ENCODE measurements at places on chromosomes 13 and 19. TPM values are rescaled to one million over a fixed set of nuclear protein-coding genes. Genes with fewer than 3 reads are reported as not detected.

The KLK8 gene
- not detected for total RNA-seq

The ZNF730 gene
- total RNA-seq: 7.6 TPM

The CFAP97D2 gene
- total RNA-seq: not detected

The PSPN gene
- total RNA-seq: 3.4 TPM

The CYP4F8 gene
- total RNA-seq: not detected

The NMRK2 gene
- not detected for total RNA-seq

The EFNA2 gene
- total RNA-seq: 0.68 TPM

The ZNF563 gene
- 0.15 TPM for total RNA-seq

The FSTL3 gene
- total RNA-seq: 5.9 TPM

The PLPPR3 gene
- 13.3 TPM for total RNA-seq

Data from A673 (cell line).